Activated CD4-positive, CD25-positive, alpha-beta regulatory T cell (primary cell): ENCODE measurements at places on chromosomes 1 and 21.

- DNase-seq: no peak
Observed at GRCh38 chr1:19029191-19030085, 73.0 kb upstream of the IFFO2 start.

- no peak for DNase-seq
Observed at GRCh38 chr1:186492531-186493291, 31.8 kb upstream of the PDC start.

- DNase-seq: no peak
Observed at GRCh38 chr1:112298558-112298957, 97.5 kb upstream of the CTTNBP2NL start.

DNA sequence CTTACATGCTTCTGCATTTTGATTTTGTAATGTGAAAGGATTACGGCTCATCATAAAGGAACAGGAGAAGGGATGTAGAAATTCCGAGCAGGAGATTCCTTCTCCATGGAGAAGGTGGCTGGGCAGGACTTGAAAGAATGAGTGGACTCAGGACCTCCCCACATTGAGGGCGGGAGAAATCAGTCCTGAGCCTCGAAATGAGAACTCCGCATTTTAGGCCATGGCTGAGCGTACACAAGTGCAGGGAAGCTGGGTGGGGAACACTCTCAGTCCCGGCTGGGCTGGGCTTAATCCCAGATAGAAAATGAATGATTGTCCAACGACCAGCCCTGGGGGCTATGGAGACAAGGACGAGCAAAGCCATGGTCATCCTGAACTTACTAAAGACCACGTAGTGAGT is 402.3 kb upstream of the POU3F1 start:
- DNase-seq: no peak

DNA sequence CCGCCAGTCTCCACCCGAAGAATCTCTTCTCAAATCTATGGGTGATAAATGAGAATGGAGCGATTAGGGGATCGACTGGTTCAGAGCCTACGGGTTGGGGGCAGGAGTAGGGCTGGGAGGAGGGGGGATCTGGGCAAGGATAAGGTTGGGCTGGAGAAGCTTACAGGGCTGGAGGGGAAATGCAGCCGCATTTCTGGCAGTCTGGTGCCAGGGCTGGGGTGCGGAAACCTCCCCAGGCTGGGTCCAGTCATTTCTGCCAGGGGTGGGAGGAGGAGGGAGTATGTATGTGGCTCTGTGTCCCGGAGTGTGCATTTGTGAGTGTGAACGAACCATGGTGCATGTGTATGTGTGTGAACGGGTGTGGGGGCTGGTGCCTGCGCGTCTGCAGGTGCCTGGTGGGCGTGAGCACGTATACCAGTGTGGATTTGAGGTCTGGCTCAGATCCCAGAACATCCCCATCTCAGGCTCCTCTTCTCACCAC is 10.2 kb downstream of the C1orf216 start:
- DNase-seq: no peak

DNA sequence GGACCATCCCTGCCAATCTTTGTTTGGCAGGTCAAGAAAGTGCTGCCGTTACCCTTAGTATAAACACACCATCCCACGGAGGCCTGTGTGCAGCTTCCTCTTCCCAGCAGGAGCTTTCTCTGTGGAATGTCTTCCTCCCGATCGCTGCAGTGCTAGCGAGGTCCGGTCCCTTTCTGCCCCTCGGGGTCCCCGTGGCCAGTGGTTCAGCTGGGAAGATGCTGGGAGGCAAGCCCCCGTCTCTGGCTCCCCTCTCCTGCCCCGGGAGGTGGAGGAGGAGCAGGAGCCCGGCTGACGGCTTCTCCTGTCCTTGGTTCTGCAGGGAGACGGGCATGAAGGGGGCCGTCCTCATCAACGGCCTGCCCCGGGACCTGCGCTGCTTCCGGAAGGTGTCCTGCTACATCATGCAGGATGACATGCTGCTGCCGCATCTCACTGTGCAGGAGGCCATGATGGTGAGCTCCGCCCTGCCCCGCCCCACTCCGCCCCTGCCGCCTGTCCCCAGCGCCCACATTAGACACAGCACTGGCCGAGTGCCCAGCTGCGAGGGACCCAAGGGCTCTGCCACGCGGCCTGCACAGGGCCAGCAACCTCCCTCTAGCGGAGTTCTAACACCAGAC is 42.1 kb downstream of the TFF3 start:
- no peak for DNase-seq

- DNase-seq: no peak
Observed at GRCh38 chr1:53190210-53190611, 6.4 kb upstream of the CPT2 start.

DNA sequence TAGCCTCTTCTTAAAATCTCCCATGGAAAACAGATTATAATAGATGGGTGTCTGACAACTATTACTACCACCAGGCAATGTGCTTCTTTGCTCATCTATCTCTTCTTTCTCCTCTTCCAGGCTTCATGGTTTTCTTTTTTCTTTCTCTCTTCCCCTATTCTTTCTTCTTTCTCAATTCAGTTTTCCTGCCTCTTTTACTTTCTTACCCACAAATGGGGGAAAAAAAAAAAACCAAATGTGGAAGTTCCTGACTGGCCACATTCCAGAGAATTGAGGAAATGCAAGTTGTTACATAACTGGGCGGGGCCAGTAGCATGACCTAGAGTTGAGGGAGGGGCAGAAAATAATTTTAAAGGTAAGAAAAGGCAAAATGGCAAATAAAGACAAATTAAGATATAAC is 10.9 kb upstream of the SMG7 start:
- DNase-seq: no peak

DNA sequence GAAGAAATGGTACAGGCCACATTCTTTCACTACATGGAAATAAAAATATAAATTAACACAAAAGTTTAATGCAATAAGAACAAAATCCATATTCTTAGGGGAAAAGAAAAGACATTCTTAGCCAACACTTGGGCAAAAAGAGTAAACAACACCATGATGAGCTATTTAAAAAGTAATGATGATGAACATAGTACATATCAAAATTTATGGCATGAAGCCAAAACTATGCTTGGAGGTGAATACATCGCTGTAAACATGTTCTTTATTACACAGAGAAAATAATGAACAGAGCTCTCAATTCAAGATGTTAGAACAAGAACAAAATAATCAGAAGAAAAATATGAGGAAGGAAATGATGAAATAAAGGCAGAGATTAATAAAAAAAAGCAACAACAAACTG is 158.2 kb downstream of the ZSCAN20 start:
- no peak for DNase-seq

- DNase-seq: no peak
Observed at GRCh38 chr1:194289569-194290266, 1103.3 kb upstream of the B3GALT2 start.

DNA sequence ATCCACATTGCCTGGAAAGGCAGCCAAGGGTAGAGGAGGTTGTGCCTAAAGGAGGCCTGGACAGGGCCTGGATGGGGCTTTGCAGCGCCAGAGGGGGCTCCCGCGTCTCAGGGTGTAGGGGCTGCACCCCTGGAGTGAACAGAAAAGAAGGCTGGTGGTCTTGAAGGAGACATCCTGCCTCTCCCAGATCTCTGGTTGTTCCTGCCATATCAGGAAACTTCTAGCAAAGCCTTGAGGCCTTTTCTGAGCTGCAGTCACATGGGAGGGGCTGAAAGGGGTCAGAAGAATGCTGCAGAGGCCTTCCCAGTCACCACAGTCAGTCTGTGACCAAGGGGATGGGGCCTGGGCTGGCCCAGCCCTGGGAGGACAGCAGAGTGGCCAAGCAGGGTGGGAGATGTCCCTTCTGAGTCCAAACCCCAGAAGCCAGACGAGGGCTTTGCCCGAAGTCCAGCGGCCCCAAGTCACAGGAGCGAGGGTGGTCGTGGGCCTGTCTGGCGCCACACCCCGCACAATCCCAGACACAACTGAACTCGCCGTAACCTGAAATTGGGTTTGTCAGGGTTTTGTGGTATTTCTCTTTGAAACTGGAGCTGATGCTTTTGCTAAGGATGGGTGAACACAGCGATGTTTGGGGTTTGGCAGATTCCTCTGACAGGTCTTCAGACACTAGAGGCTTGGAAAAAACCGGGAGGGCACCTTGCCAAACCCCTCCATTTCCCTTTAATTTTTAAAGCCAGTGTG is 29.6 kb downstream of the SIM2 start:
- no peak for DNase-seq

DNA sequence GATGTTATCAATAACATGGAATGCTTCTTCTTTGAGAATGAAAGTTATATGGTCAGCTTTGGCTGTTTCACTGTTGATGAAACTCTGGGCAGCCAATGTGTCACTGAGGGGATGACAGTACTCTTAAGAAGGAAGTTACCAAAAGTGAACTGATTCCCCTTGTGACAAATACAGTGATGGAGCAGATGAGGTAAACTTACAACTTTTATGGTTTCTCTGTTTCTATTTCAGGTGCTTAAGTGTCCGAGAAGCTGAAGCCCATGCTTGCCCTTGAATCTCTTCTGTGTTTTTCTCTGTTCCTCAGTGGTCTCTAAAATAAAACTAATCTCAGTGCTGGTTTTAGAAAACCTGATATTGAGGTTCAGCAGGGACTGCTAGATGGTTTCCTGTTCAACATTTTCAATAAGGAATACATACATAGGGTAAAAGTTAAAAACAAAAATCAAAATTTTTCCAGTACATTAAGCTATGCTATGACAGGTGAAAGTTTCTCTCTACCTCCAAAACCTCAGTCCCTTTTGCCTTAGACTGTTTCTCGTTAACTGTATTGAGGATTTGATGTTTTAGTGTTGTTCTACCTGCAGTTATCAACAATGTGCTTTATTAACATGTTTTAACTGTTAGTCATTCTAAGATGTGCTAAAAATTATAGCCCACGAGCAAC is 454.4 kb upstream of the ADGRL4 start:
- DNase-seq: no peak

GRCh38 chr1:98205291-98206017 is 284.6 kb upstream of the DPYD start:
- no peak for DNase-seq

GRCh38 chr1:167501515-167502191 is 16.7 kb downstream of the CD247 start:
- DNase-seq: no peak

DNA sequence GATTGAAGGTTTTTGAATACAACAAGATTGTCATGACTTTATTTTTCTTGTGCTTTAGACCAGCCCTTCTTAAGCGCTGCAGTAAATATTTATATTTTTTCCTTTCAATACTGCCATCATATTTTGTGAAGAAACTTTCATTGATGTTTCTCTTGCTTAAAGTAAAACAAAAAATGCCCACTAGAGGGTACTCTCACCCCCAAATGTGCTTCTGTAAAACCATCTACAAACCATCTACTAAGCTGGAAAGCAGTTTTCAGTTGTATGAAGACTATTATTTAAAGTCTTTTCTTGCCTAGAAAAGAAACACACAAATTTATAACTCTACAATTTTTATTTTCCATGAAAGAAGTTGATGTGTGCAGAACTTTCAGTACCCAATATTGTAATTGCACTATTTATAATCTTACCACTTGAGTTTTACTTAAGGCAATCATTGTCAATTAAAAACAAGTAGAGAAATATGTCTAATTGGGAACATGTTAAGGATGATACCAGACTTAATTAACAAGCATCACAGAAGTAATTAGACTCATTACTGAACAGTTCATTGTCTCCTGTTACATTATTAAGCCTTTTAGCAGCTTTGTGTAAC is 10.7 kb downstream of the LEPR start:
- DNase-seq: no peak

- DNase-seq: peak; percentile 53
Observed at GRCh38 chr1:202144402-202145067, at the start of gene ARL8A. ARL8A (minus strand) TSS chr1:202144737; CDS start chr1:202144572, 165 bp downstream.

- DNase-seq: no peak
Observed at GRCh38 chr1:201630582-201630981, 91.7 kb downstream of the NAV1 start.

- no peak for DNase-seq
Observed at GRCh38 chr1:24516506-24516905, 13.9 kb downstream of the RCAN3 start.

- no peak for DNase-seq
Observed at GRCh38 chr1:43541721-43542401, 11.2 kb downstream of the PTPRF start.

DNA sequence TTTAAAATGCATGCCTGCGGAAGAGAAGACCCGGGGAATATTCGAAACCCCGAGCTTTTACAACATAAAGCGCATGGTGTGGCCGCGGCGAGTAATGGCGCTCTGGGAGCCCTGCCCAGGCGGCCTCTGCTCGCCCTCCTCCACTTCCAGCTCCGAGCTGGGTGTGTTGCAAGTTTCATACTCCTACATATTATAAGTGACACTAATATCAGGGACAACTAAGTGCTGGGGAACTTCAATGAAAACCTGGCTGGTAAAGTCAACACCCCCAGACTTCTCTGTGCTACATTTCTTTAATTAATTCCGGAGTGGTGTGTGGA is 11.8 kb downstream of the SIM2 start:
- DNase-seq: no peak

DNA sequence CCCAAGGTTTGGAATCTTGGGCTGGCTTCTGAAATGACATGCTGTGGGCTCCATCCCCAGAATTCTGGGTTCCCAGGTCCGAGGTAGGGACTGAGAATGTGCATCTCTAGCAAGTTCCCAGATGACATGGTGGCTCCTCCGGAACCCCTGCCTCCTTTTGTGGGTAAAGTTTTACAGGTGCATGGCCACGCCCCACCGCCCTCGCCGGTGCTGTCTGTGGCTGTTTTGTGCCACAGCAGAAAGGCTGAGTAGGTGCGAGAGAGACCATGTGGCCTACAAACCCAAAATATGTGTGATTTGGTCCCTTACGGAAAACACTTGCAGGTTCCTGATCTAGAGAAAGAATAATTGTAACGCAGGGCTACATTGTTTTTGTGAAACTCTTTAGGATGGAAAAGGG is 30.9 kb downstream of the SKI start:
- peak; percentile 35 for DNase-seq

GRCh38 chr1:53918343-53918742 is 24.4 kb downstream of the DIO1 start:
- no peak for DNase-seq

DNA sequence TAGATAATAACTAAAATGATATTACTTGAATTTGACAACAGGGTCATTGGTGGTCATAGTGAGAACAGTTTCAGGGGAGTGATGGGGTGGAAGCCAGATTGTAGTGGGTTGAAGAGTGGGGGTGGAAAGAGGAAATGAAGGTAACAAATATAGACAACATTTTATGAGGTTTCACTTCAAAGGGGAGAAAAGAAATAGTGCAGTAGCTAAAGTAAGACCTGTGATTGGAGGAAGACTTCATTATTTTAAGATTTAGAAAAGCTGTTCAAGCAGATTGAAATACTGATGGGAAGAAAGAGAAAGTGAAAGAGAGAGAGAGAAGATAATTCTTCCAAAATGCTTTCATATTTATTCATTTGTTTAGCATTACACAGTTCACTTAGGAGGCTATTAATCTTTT is 52.0 kb upstream of the KCNA3 start:
- no peak for DNase-seq

GRCh38 chr1:173714441-173714758 is 381 bp upstream of the KLHL20 start:
- DNase-seq: no peak

DNA sequence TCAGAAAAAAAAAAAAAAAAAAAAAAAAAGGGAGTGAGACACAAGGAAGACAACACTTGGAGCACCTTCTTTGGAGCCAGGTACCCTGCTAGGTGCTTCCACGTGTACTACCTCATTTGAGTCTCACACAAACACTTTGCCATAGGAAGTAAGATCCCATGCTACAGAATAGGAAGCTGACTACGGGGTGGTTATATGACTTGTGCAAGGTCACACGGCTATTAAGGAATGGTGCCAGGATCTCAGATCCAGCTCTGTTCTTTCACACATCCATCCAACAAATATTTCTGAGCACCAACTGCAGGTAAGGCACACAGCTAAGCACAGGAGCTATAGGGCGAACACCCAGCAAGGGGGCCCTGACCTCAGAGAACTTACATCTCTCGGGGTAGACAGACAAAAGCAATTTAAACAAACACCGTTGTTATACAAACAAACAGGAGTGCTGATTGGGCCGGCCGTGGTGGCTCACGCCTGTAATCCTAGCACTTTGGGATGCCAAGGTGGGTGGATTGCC is 22.4 kb downstream of the PTAFR start:
- DNase-seq: no peak
